ENCODE measurements at places on chromosomes 16 and 17. TPM values are rescaled to one million over a fixed set of nuclear protein-coding genes. Genes with fewer than 3 reads are reported as not detected.

DNA sequence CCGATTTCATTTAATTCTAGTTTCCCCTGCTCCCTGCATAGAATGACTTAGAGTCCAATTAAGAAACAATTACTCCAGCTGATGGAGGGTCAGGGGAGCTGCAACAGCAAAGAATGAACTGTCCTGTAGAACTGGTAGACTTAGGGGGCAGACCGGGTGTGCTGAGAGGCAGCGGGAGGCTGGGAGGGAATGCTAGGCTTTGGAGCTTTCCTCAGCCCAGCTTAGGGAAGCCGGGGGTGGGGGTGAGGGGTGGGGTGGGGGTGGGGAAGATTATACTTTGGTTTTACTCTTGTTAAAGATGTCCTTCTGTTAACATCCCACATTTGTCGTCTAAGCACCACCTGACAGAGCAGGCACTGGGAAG, 458.6 kb upstream of the ASIC2 start:
- no peak for DNase-seq

DNA sequence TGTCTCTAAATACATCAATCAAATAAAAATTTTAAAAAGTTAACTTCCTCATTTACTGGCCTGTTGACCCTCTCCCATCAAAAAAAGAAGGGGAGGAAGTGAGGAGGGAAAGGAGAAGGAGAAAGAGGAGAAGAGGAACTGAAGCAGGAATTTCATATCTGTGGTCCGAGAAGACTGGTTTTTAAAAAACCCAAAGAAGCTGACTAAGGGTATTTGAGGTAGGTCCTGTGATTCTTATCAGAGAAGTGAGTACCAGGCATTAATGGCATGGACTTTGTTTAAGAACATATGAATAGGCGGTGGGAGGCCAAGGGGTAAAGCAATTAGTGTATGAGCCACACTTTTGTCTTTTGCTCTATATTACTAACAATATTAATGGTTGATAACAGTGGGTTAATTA, 2.0 kb downstream of the SLC46A1 start:
- DNase-seq = no peak

GRCh38 chr16:82782715-82783251, 156.0 kb downstream of the CDH13 start:
- no peak for DNase-seq

DNA sequence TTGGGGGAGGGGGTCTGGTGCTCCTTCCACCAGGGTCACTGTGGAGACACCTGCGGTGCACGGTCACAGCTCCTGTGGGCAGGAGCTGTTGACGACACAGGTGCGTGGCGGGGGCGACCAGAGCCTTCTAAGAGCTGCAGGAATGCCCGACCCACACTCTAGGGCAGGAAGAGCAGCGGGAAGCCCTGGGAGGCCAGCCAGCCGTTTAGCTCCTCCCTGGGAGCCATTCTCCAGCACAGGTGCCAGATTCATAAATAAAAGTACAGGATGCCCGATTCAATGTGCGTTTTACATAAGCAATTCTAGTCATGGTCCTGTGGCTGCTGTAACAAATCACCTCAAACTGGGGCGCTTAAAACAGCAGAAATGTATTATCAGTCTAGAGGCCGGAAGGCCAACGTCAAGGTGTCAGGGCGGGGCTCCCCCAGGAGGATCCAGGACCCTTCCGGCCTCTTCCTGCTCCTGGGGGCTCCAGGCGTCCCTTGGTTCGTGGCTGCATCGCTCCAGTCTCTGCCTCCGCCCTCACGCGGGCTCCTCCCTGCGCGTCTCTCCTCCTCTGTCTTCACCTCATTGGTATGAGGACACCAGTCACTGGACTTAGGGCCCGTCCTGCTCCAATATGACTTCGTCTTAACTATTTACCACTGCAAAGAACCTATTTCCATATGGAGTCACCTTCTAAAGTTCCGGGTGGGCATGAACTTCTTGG, 155.4 kb downstream of the FOXL1 start:
- no peak for DNase-seq

DNA sequence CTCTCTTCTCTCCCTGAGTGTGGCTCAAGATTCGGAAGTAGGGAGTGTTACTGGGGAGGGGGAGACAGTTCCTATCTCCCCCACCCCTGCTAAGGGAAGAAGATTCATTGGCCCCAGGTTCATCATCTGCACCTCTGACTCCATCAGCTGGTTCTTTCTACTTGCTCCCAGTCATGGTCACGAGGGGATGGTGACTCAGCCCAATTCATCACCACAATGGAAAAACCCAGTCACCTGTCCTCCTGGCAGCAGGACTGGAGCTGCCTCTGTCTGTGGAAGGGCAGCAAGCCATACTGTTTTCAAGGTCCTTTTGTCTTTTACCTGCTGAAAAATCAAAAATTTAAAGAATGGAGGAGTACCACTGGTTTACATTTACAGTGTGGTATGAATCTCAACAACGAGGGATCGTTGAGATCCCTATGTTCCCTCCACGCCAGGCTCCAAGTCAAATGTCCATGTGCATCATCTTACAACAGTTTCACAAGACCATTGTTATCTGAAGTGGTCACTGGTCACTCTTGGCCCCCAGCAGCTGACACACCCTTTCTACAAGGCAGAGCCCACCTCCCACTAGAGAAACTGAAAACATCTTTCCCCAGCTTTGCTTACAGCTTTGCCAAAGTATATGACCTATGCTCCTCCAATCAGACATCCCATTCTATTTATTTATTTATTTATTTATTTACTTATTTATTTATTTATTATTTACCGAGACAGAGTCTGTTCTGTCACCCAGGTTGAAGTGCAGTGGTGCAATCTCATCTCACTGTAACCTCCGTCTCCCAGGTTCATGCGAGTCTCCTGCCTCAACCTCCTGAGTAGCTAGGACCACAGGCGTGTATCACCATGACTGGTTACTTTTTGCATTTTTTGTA, 40.4 kb upstream of the NDRG4 start:
- no peak for DNase-seq

Gene SCNN1B
- polyA plus RNA-seq = 11.5 TPM

Gene TMEM235
- polyA plus RNA-seq = not detected

Gene GLTPD2
- 4.1 TPM for polyA plus RNA-seq
